ENCODE measurements at places on chromosomes 5 and 9.

DNA sequence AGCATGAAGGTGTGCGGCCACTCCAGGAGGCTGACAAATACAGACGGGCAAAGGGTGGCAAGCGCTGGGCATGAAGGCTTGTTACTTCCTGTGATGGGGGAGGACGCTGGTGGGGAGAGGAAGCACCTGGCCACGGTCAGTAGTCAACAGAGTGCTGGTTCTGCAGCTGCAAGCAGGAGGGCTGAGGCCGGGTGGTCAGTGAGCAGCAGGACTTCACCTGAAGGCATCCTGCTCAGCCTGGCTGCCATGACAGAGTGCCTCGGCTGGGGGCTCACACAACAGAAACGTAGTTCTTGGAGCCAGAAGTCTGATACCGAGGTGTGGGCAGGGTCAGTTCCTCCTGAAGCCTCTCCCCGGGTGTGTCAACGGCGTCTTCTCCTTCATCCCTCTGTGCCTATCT, 118.6 kb upstream of the IRX4 start:
- DNase-seq: no peak

DNA sequence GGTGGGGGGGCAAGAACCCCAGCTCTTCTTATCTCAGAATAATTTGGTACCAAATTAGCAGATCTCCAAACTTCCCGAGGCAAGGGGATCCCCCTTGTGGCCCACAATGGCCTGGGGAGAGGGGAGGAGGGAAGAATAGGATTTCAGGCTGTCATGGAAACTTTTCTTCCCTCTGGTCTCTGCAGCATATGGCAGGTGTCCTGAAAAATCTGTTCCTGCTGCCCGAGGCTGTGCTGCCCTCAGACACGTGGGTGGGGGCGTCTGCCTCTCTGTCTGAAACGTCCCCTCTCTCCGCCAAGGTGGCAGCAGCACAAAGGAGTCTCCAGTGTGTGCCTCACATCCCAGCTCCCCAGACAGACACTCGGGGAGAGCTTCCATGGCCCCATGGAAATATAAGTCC, 34.0 kb downstream of the CCNJL start:
- no peak for DNase-seq

- DNase-seq: no peak
These were observed 40.4 kb downstream of the ZDHHC21 start for GRCh38 chr9:14652729-14653377.

- DNase-seq: no peak
These were observed 105.8 kb downstream of the ROR2 start for GRCh38 chr9:91844190-91844589.

DNA sequence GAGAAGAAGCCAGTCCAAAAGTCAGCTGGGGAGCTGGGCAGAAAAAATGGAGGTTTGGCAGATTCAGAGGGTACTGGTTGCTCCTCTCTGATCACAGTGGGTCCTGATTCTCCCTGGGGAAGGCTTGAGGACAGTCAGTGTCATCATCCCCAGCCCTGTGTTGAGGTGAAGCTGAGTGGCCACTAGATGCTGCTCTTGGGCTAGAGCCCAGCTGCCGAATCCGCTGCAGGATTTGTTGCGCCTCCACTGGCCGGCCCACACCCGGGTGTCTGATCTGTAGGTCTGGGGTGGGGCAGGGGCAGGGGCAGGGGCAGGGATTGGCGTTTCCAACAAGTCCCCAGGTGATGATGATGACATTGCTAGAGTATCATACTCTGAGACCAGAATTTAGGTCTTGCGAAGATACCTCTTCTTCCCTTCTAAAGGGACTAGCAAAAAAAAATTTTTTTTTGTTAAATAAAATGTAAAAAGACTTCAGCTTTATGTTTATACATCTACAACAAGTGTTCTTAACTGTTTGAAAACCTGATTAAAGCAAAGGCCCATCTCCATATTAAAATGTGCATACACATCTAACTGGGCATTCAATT, 106.8 kb downstream of the PDE6A start:
- no peak for DNase-seq

DNA sequence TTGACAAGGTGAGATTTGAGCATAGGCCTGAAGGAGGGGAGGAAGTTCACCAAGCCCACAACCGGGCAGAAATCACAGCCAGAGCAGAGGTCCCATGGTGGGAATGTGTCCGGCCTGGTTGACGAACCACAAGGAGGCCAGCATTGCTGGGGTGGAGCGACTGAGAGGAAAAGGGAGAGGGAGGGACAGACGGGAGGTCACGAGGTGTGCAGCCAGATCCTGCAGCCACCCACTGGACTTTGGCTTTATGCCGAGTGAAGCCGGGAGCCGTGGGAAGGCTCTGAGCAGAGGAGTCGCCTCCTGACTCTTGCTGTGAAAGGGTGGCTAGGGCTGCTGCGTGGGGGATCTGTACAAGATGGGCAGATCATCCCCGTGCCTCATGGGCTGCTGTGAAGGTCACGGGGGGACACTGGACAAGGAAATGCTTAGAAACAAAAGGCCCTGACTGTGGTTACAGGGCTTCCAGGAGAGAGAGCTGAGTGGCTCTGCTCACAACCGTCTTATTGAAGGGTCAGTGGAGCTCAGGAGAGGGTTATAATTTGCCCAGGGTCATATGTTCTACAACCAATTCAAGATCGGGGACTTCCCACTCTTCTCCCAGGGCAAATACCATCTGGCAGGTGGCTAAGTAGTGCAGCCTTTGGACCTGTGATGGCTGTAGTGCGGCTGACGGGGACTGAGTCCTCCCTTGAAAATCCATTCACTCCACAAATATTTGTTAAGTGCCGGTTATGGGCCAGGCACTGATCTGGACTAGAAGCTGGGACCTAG, 15.6 kb upstream of the CD74 start:
- DNase-seq: no peak

DNA sequence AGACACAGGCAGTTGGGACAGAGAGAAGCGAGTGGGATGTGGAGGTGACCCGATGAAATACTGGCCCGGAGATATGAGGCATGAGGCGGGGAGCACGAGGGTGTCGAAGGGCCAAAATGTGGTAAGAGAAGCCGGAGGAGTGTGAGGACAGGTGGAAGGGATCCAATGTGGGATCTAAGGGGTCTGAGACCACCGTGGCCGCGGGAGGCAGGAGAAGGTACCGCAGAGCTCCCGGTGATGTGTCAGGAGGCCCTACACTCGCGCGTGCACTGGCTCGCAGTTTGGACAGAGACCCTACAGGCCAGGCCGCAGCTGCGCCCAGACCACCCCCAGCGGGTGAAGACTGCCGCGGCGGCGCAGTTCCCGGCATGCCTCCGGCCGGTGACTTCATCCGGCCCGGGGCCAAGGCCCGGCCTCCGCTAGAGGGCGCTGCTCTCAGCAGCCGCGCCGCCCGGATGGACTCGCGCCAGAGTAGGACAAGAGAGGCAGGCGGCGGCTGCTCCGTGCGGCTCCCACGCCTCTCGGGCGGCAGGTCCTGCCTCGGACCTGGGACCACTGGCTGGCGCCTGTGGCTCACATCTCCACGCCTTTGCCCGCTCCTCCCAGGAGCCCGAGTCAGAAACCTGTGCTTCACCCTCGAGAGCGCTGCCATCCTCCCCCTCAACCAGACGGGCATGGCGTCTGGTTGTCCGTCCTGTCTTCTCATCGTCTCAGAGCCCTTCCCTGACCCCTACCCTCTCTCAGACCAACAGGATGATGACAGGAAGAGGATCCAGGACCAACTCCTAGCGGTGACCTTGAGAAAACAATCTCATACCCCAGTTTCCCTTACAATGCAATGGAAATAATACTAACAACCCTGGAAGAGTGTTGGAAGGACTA, 35.4 kb upstream of the STING1 start:
- peak; percentile 81 for DNase-seq

DNA sequence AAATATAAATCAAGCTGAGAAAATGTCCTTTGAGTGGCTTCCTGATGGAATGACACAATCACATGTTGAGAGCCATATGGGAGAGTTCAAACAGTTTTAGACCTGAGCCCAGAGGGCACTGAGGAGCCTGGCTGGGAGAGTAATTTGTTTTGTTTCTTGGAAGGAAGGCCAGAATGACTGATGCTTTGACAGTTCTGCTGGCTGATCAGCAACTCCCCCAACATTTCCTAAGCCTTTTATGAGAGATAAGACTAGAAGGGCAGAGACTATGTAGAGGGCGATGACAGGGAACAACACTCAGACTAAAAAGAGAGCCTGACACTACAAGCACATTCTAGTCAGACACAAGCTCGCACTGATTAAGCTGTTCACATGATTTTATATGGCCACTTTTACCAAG, 169.2 kb downstream of the COX7C start:
- no peak for DNase-seq

DNA sequence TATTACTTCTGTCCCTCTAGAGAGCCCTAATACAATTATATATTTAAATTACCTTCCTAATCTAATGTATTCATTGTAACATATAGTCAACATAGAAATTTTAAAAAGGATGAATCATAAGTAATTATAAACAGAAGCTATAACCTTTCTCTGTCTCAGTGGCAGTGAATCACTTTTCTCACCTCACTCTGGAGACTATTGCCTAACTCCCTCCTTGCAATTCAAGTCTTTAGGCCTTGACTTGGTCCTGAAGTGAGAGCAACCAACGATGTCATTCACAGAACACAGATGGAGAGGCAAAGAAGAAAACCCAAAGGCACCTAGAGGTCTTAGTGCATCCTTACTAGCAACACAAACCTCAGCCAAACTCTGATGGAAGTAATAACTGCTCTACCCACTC, 133.3 kb upstream of the DPYSL3 start:
- no peak for DNase-seq

DNA sequence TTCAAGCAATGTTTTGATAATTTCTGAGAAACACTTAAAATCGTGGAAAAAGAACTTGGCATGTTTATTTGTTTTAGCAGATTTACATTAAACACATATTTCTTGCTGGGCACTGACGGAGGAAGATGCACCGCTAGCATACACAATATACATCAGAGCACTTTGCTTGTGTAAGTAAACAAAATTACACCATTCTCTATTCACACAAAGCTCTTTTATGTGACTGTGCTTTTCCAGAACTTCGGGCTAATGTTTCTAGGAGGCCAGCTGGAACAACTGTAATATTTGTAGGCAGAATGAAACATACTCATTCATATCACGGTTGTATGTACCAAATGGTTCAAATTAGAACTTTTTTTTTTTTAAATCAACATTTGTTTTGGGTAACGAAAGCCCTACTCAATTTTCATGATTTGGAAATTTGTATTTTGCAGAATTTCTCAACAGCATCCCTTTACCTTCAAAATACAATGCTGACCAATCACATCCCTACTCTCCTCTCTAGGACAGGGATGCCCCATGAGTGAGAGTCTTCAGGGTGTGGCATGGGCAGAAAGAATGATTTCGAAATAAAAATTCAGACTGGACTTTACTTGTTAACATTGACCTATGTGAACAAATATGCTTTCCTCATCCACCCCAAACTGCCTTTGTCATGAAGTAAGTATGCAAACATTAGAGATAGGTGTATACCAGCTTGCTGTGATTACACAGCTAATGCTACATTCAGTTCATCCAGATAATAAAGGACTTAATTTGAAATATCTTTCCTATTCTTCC, 425.1 kb downstream of the BNC2 start:
- DNase-seq: no peak

DNA sequence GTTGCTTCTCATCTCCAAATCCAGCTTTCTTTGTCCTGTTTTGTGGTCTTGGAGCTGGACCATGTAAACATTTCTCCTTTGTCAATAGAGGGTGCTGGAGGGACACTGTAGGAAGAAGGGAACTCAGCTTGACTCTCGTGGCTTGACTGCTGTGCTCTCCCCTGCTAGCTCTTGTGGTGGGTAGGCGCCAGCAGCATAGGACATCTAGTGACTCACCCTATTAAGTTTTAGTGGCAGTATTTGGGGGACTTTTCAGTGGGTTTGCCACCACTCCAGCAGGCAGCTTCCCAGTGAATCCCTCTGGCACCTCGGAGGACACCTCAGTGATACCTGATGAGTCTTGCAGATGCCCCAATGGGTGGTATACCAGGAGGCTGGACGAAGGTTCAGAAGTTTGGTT, 97.8 kb downstream of the TSSK1B start:
- DNase-seq: no peak

GRCh38 chr5:43680286-43680685, 77.3 kb downstream of the NNT start:
- no peak for DNase-seq

DNA sequence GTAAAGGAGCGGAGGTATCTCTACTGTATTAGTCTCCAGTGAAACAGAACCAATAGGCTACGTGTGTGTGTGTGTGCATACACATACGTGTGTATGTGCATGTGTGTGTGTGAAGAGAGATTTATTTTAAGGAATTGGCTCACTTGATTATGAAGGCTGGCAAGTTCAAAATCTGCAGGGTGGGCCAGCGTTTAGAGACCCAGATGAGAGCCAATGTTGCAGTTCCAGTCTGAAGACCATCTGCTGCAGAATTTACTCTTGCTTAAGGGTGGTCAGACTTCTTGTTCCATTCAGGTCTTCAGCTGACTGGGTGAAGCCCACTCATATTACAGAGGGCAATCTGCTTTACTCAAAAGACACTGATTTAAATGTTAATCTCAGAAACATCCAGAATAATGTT, 119.2 kb downstream of the FGF18 start:
- DNase-seq: no peak

GRCh38 chr5:58002323-58002722, 457.6 kb downstream of the PLK2 start:
- no peak for DNase-seq

GRCh38 chr9:73073337-73074175, 78.1 kb upstream of the ANXA1 start:
- DNase-seq: no peak

- no peak for DNase-seq
These were observed 8.8 kb downstream of the TMEM171 start for GRCh38 chr5:73129143-73129542.

GRCh38 chr9:125246261-125246667, 5.1 kb upstream of the HSPA5 start:
- DNase-seq: no peak

GRCh38 chr9:100639854-100640253, 62.0 kb downstream of the CAVIN4 start:
- no peak for DNase-seq

DNA sequence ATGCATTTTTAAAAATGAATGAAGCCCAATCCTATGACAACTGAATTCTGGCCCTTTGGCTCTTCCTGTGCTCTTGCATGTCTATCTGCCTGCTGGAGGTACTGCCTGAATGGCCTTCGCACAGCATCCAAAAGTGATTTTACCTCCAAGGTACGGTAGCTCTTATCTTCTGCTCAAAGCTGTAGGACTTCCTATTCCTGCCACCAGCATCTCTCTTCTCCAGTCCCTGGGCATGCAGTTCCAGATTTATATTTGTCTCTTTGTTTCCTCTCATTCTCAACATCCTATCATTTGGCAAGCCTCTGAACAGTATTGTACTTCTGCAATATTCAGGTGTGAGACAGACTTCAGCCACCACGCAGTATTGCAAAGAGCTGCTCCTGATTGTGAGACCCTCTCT, 43.7 kb upstream of the SH3GL2 start:
- DNase-seq: no peak

GRCh38 chr5:95620030-95620869, at the start of gene GPR150:
Gene GPR150, plus strand, starts transcription at chr5:95620087. Its CDS starts 189 bp downstream, at chr5:95620276.
- DNase-seq: peak; percentile 37
